ENCODE measurements at places on chromosomes 16 and 17. TPM values are rescaled to one million over a fixed set of nuclear protein-coding genes. Genes with fewer than 3 reads are reported as not detected.

DNA sequence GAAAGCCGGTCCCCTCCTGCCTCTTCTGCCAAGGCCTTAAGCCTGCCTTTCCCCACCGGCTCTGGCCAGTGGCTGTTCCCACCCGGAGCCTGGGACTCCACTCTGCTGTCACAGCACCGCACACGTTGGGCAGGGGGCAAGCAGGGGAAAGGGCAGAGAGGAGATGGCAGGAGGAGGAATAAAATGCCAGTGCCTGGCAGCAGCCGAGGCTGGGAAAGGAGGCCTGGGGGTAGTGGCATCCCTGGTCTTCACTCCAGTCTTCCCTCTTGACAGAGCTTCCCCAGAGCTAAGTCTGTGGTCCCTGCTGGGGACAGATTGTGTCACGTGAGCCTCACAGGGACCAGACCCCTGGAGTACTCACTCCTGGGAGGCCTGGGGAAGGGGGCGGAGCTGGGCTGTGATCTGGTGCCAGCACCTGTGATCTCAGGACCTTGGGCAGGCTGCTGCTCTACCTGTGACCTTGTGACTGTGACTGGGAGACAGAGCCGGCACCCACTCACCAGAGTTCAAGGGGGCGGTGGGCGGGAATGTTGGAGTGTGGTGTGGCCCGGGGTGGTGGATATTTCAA is 97.2 kb upstream of the GSE1 start:
- no peak for DNase-seq

DNA sequence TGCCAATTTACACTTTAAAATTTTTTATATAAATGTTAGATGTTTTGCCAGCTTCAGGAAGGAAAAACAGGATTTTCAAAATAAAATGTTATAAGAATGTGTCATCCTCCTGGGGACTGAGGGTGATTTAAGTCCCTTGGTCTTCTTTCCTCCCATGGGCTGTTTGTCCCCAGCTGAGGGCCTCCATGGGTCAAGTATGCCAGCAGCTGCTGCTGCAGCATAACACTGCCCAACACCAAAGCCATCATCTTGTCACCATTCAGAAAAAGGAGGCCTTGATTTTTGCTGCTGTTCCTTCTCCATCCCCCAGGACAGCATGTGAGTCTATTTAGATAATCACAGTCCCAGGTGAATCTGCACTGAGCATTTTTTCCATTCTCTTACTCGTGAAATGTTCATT is 188.5 kb downstream of the LGALS9B start:
- no peak for DNase-seq

DNA sequence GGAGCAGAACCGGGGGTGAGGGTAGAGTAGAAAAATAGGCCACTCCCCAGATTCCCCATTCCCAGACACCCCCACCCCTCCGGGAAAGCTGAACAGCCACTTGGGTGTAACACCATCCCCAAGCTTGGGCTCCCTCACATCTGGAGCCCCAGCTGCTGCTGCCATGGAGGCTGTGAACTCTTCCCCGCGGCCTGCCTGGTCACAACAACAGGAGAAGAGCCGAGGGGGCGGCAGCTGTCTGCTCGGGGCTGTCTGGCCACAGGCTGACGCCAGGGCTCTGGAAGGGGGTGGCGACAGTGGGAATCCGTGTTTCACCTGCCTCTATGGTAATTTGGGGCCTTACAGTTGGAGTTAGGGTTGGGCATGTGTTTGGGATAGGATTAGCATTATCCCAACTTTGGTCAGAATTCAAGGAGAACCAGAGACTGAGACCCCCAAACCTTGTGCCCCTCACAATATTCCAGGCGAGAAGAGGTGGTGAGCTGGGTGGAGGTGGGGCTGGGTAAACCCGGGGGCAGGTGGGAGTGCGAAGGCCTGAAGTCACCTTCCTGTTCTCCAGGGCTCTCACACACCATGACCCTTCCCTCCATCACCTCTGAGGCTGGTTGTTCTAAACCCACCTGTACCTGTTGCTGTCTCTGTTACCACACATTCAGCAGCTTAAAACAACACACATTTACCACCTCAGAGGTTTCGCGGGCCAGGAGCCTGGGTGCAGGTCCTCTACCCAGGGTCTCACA is 29.7 kb upstream of the NXPH3 start:
- no peak for DNase-seq

GRCh38 chr17:41959336-41960095 is 7.1 kb upstream of the CNP start:
- peak; percentile 80 for DNase-seq

DNA sequence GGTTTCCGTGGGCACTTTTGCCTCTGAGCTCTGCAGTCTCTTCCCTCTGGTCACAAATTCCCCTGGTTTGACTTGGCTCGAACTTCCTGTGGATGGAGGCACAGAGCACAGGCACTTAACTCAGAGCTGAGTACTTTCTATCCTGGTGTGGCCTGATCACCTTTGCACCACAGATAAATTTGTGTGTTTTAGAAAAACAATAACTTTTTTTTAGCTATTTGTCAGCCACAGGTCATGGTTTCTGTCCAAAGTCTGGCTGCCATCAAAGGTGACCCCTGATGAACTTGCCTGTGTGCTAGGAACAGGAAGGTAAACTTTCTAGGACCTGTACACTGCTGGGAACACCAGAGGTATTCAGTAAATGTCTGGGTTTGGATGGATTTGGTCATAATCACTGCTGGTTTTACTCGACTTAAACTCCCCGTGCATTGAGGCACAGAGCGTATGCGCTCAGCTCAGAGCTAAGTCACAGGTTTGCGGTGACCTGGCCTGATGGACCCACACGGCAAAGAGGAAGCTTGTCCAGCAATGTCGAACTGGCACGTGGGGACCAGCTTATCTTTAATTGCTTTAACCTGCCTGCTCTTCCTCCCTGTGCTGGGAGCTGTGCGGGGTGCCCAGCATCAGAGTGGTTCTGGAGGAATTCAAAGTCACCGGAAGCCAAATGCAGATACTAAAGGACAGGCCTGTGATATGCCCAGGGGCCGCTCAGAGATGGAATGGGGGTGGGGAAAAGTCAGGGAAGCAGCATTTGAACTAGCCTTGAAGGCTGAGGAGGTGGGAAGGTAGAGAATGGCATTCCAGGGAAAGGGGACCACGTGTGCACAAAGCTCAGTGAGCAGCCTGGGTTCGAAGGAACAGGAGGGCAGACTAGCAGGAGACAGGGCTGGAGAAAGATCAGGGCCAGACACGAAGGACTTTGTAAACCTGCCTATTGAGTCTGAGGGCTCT is 12.9 kb downstream of the SLC13A5 start:
- no peak for DNase-seq

GRCh38 chr17:66970797-66971196 is 6.3 kb downstream of the CACNG4 start:
- no peak for DNase-seq

The ZNF75A gene
- 26.1 TPM for total RNA-seq

The KIF19 gene
- total RNA-seq: not detected

The AHSP gene
- total RNA-seq: not detected

The TMEM235 gene
- total RNA-seq: not detected

All from Karpas-422 (cell line).